ENCODE measurements at places on chromosomes 16 and 17.

GRCh38 chr17:46023783-46024388, 24.8 kb downstream of the STH start:
- DNase-seq: no peak

DNA sequence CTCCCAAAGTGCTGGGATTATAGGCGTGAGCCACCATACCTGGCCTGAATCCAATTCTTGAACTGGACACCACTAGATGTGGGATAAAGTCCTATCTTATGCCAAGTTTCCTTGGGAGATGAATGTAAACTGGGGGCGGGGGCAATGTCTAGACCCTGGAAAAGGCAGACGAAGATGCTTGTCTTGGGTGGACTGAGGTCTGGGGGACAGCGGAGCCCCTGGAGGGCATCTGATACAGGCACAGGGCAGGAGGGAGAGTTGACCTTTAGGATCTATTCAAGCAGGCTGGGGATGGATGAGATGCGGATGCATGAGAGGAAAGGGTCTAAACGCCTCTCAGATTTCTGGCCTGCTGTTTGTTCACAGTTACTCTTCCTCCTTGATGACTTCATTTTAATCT, 11.7 kb downstream of the C1QTNF1 start:
- no peak for DNase-seq

DNA sequence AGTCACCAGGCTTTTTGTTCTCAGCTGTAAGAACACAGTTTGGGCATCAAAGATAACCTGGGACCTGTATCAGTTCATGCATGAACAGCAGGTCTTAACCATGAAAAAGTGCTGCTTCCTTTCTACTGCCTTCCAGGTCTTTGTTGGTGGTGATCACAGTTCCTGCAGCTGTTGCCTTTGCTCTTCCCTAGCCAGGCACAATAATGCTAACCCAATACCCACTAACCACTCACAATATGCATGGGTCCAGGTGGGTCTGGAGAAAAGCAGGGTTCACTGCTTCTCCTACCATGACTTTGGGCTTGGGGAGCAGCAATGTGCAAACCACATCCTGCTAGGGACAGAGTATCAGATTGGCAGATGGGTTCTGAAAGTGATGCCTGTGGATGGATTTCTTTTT, 396.9 kb downstream of the UTP18 start:
- no peak for DNase-seq

DNA sequence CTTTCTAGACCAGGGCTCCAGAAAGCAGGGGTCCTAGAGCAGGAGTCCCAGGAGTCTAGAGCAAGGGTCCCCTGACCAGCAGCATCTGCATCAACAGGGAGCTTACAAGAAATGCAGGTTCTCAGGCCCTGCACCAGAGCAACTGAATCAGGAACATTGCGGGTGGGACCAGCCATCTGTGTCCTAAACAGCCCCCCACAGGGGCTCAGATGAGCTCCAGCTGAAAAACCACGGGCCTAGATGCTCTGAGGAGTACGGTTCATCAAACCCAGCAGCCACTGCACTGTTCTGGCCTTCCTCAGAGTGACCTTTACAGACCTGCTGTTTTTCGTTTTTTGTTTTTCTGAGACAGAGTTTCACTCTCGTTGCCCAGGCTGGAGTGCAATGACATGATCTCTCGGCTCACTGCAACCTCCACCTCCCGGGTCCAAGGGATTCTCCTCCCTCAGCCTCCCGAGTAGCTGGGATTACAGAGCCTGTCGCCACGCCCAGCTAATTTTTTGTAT, 438.2 kb downstream of the SOX9 start:
- no peak for DNase-seq

- no peak for DNase-seq
These were observed 19.6 kb downstream of the CPPED1 start for GRCh38 chr16:12784076-12784475.

- no peak for DNase-seq
These were observed 278.9 kb upstream of the KCNJ16 start for GRCh38 chr17:69796078-69796477.

DNA sequence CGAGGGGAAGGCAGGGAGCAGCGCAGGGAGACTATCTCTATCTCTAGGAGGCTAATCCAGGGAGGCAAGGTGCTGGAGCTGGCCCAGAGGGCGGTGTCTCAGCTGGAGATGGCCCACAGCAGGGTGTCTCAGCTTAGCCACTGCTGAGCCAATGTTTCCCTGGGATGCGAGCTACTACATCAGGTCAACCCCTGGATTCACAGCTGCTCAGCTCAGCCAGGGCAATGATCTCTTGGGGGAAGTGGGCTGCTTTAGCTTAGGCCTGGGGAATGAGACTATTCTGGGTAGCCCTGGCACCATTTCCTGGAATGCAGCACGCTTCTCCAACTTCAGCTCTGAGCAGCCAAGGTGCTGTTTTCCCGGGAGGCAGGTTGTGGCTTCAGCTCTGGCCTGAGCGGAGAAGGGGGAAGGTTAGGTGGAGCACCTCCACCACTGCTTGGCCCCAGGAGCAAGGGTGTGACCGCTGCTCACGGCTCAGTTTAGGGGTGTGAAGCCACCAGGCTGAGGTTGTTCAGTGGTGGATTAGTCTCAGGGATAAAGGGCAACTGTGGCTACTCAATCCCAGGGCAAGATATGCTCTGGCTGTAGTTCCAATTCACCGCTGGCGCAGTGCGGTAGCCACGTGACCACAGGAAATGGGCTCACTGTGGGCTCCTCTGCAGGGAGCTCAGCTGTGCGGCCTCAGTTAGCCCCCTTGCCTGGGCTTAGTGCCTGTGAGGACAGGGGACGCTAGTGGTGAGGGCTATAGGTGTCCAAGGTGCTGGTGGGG, 5.2 kb upstream of the PRSS21 start:
- DNase-seq: no peak

- DNase-seq: no peak
These were observed 56.5 kb downstream of the COPRS start for GRCh38 chr17:31802502-31802901.

Data from stimulated activated CD8-positive, alpha-beta memory T cell treated with anti-CD3 and anti-CD28 coated beads, Interleukin-7, amount 100 ng/mL, for 24 hours (primary cell).